CD4-positive, alpha-beta T cell treated with Interleukin-17A for 4 hours (primary cell): ENCODE measurements at places on chromosomes 4 and X.

DNA sequence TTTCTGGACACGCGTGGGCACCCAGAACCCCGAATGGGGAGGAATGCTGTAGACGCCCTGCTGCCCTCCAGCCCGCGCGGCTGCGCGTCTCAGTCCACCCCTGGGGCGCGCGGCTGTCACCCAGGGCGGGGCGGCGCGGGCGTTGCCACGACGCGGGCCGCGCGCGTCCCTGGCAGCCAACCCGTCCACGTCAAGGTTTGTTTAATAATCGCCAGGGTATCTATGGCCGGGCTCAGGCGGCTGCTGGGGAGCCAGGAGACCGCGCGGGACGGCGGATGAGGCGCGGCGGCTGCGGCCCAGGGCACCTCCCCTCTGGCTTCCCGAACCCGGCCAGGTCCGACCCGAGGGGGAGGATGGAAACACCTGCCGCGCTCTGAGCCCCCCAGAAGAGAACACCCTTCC lies at the start of gene SPATA18:
Gene SPATA18 (plus strand): TSS at position 92 of the 402 bp plus-strand sequence. CDS start 401 bp downstream, outside the sequence.
- no peak for DNase-seq

DNA sequence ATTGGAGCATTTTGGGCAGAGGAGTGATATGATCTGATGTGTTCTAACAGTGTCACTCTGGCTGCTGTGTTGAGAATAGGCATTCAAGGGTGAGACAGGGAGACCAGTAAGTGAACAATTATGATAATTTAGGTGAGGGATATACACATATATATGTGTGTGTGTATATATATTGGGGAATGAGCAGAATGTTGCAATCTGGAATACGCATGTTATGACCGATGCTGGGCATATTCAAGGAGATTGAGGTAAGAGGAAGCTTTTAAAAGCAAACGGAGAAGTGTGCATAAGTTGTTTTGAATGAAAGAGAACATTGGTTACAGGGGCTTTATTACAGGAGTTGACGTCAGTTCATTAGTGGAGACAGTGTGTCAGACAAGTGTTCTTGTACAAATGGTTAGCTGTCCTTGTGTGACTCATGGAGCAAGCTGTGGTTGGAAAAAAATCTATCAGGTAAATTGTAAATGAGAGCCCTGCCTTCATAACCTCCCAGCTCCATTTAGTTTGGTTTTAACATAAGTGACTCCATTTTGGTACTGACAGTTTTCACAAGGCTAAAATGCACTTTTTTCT lies 442.5 kb upstream of the LCORL start:
- DNase-seq = no peak

GRCh38 chr4:38313175-38313574 lies 350.8 kb upstream of the KLF3 start:
- no peak for DNase-seq

GRCh38 chr4:119041396-119041795 lies 94.2 kb upstream of the MYOZ2 start:
- DNase-seq = no peak

DNA sequence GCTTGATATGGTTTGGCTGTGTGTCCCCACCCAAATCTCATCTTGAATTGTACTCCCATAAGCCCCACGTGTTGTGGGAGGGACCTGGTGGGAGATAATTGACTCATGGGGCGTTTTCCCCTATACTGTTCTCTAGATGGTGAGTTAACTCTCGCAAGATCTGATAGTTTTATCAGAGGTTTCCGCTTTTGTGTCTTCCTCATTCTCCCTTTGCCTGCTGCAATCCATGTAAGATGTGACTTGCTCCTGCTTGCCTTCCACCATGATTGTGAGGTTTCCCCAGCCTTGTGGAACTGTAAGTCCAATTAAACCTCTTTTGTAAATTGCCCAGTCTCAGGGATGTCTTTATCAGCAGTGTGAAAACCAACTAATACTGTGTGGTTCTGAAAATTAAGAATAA lies 11.5 kb downstream of the SLAIN2 start:
- no peak for DNase-seq
